ENCODE measurements at places on chromosomes 11 and 22.

- DNase-seq: no peak
Measured at GRCh38 chr11:75182664-75183063, 31.8 kb downstream of the SLCO2B1 start.

GRCh38 chr22:25109878-25110595 lies 89.6 kb upstream of the CRYBB3 start:
- DNase-seq: no peak

DNA sequence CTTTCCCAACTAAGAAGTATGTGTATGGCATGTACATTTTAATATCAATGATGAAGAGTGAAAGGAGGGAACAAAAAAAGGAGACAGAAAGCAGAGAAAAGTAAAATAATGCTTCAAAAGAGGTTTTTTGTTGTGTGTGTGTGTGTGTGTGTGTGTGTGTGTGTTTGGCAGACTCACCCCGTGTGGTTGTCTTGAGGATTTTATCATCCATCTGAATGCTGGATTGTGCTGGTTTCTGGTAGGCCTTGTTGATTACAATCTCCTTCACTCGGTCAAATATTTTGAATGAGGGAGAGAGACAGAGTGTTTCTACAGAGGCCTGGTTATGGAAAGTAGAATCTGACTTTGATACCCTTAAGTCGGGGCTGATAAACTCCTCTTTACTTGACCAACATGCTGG lies 128.5 kb downstream of the ENTHD1 start:
- no peak for DNase-seq

GRCh38 chr11:112288021-112288420 lies 27.4 kb upstream of the PLET1 start:
- no peak for DNase-seq

DNA sequence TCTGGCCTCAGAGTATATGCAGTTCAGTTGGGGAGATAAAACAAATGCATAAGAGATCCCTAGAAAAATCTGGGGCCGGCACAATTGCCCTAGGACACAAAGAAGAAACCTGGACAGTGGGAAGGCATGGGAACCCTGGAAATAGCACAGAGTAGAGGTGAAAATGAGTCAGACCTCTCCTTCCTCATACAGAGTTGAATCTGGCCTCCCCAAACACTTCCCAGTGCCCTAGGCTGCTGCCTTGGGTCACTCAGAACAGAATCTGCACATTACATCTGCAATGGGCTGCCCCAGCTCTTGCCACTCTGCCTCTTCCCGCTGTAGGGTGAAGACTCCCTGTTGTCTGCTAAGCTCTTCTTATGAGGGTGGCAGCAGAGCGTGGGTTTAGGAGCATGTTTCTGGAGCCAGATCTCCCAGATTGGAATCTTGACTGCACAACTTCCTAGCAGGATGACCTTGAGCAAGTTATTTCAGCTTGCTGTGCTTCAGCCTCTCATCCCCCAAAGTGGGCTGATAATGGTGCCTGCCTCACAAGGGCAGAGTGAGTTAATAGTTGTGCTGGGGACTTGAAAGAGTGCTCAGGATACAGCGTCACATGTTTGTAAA lies 47.1 kb upstream of the NECTIN1 start:
- DNase-seq: no peak

DNA sequence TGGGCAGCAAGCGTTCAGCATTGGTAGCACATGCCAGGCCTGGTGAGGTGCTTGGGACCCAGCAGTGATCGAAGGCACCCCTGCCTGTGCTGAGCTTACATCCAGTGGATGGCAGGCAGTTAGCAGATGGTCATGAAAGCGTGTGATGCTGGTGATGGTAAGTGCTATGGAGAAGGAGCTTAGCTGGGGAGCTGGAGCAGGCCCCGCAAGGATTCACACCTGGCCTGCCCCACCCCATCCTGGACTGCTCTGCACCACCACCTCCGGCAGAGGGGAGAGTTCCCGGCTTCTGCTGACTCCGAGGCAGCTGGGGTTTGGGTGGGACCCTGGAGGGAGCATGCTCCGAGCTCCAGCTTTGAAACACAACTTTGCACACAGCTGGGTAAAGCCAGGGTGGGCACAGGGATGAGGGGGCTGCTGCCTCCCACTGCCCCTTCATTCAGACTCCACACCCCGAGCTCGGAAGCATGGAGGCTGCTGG lies 16.2 kb downstream of the MPPED1 start:
- DNase-seq: no peak

- DNase-seq: peak; percentile 53
Measured at GRCh38 chr22:30309951-30310741, 16.6 kb downstream of the TBC1D10A start.

GRCh38 chr11:48019595-48019994 lies 39.2 kb downstream of the PTPRJ start:
- DNase-seq: no peak

GRCh38 chr22:26952451-26953011 lies 295.1 kb downstream of the MIAT start:
- DNase-seq: no peak

DNA sequence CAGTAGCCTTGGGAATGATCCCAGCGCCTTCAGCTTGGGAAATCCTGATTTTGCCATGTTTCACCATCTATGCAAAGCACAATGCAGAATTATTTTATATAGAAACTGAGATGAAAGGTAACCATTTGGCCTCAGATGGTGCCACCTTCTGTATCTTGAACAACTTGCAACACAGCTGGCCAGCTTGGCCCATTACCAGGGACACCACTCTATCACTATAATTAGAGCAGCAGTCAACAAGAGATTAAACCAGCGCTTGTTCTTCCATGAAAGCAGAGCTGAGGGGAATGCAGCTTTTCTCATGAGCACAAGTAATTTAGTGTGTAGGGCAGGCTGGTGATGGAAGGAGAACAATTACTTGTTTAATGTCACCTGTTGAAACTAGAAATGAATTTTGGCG lies 6.7 kb upstream of the ZDHHC13 start:
- peak; percentile 38 for DNase-seq

GRCh38 chr22:38353142-38353629 lies 36.0 kb upstream of the CSNK1E start:
- peak; percentile 33 for DNase-seq

GRCh38 chr22:42289671-42290541 lies 19.5 kb upstream of the TCF20 start:
- DNase-seq: no peak

GRCh38 chr11:117443266-117444186 lies 115.9 kb downstream of the CEP164 start:
- DNase-seq: no peak

DNA sequence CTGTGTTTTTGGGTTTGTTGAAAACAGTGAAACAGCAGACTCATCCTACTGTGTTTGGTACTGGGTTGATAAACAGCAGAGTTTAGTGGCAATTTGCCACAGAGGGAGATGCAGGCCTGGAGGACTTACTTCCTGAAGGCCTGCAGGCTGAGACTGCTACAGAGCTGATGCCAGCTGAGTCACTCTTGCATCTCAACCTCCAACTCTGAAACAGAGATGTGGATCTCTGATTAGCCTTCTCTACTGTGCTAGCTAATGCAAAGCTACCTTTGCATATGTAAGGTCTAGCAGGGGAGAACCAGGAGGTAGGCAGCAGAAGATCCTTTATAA lies 14.3 kb downstream of the ATP5MG start:
- DNase-seq: peak; percentile 73

GRCh38 chr11:41099654-41100053 lies 359.8 kb downstream of the LRRC4C start:
- DNase-seq: no peak

GRCh38 chr11:46265764-46266163 lies 11.7 kb upstream of the CREB3L1 start:
- no peak for DNase-seq

- no peak for DNase-seq
Measured at GRCh38 chr11:10898763-10899025, 40.8 kb upstream of the ZBED5 start.

DNA sequence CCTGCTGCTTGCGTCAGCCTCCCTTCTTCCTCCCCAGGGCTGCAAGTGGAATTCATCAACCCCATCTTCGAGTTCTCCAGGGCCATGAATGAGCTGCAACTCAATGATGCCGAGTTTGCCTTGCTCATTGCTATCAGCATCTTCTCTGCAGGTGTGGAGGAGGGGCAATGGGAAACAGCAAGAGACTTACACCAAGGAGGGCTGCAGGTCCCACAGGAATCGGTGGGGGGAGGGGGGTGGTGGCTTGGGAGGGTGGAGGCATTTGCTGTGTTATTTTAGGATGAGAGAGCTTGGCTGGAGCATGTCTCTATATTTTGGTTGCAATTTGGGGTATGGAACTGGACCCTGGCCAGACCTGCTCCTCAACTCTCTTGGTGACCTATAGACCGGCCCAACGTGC lies 2.1 kb upstream of the MADD start:
- DNase-seq: no peak

DNA sequence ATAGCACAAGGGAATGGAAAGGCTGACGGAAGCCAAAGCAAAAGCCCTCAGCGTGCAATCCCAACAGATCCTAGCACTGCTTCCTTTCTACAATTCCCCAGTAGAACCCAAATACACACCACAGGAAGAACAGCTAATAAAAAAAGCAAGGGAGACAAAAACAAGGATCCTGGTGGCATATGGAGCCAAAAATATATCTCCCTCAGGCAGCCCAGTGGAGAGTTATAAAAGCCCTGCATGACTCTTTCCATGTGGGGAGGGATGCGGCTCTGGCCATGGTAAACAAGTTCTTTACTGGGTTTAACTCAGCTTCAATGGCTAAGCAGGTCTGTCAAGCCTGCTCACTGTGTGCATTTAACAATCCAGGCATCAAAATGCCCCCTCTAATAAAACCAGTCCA lies 88.1 kb downstream of the PIWIL4 start:
- DNase-seq: no peak

GRCh38 chr11:119522609-119523008 lies 99.6 kb upstream of the THY1 start:
- no peak for DNase-seq

GRCh38 chr11:17609291-17610084 lies 62.4 kb downstream of the OTOG start:
- no peak for DNase-seq

DNA sequence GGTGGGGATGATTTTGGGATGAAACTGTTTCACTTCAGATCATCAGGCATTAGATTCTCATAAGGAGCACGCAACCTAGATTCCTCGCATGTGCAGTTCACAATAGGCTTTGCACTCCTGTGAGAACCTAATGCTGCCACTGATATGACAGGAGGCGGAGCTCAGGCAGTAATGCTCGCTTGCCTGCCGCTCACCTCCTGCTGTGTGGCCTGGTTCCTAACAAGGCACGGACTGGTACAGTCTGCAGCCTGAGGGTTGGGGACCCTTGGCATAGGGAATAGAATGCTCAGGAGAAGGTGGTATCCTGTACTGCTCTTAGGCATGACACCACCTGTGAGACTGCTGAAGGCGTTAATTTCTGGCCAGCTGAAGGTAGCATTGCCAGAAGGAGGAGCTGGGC lies 47.0 kb downstream of the STIM1 start:
- no peak for DNase-seq

GRCh38 chr11:64048042-64048854 lies 12.5 kb downstream of the FLRT1 start:
- no peak for DNase-seq

DNA sequence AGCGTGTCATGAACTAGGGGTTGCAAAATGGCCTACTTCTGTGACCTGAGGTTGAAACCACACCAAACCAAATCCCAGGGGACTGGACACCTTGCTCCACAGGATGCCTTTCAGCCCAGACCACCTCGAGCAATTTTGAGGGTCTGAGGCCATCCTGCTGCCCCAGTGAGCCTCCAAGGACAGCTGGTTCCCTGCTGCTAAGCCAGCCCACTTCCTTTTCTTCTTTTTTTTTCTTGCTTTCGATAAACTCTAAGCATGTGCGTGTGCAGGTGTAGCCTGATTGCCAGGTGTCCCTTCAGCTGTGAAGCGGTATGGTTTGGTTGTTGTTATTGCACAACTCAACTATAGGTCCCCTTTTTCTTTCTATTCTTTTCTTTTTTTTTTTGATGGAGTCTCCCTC lies 2.7 kb downstream of the CRYBB1 start:
- no peak for DNase-seq

- no peak for DNase-seq
Measured at GRCh38 chr11:133823614-133824013, 21.7 kb downstream of the SPATA19 start.

- DNase-seq: no peak
Measured at GRCh38 chr11:16926883-16927626, 87.2 kb downstream of the PLEKHA7 start.

DNA sequence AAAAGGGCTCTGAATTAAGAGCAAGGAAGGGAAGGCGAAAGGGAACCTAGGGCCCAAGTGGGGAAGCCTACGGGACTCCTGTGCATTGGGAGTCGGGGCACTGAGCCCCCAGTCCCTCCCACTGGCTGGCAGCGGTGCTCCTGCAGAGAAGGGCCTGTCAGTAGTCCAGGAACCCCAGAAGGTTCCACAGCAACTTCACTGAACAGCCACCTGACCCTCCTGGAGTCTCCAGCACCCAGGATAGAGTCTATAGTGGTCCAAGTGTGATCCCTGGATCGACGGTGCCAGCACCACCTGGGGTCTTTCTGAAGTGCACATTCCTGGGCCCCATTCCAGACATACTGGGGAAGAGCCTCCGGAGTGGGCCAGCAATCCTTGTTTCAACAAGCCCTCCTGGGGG lies 100.0 kb upstream of the B3GAT1 start:
- DNase-seq: no peak

- DNase-seq: no peak
Measured at GRCh38 chr22:22823131-22823810, 64.3 kb upstream of the IGLL5 start.

- no peak for DNase-seq
Measured at GRCh38 chr11:20451568-20451967, 64.1 kb downstream of the PRMT3 start.

DNA sequence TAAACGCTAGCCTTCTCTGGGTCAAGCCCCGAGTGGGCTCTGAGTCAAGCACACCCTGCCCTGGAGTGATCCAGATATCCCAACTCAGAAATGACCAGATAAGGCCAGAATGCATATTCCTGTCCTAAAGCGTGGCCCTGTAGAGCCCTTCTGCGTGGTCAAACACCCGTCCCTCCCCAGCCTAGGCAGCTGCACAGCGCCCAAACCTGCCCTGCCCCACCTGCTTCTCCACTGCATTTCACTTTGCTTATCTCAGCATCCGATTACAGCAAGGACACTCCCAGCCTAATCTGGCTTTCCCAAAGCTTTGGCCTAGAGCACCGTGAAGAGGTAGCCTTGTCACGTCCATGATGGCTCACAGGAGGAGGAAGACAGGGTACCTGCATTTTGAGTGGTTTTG lies 11.9 kb upstream of the TMPRSS4 start:
- DNase-seq: no peak

DNA sequence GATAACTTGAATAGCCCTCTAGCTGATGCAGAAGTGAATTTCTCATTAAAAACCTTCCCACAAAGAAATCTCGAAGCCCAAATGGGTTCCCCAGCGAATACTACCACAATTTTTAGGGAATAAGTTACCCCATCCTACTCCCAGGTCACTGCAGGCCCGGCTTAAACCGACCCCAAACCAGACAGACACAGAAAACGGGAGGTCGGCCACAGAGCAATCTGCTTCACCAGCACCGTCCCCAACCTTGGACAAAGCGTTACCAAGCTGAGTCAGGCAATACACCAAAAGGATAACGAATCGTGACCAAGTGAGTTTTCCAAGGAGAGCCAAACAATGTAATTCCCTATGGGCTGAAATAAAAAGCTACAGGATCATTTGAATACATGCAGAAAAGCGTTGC lies 575 bp upstream of the MOV10L1 start:
- no peak for DNase-seq

- DNase-seq: no peak
Measured at GRCh38 chr22:48112687-48113521, 1350.5 kb downstream of the TBC1D22A start.

GRCh38 chr11:113875234-113876073 lies at the start of gene USP28:
Gene USP28, minus strand, starts transcription at chr11:113875572. Its CDS starts 71 bp downstream, at chr11:113875501.
- peak; percentile 90 for DNase-seq

GRCh38 chr11:95306123-95306522 lies 75.1 kb upstream of the SESN3 start:
- no peak for DNase-seq

GRCh38 chr11:14335712-14336111 lies 23.3 kb downstream of the RRAS2 start:
- no peak for DNase-seq
